ENCODE measurements at places on chromosomes 3 and 15.

- no peak for DNase-seq
Observed at GRCh38 chr3:30440147-30440604, 166.2 kb upstream of the TGFBR2 start.

DNA sequence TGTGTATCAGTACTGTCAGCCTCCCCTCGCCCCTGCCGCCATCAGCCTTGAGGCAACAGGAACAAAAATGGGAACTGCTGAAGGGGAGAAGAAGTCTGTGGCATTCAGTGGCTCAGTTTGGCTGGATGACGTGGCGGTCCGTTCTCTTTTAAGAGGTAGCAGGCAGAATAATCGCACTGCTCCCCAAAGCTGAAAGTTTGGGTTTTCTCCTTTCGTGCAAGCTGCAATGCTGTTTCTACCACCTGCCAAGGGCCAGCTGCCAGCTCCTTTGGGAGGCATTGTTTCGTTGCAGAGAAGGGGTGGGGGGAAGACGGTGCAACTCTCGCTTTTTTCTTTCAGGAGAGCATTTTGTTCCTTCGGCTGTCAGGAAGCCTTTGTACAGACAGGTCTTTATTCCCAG, 369.6 kb upstream of the RORA start:
- DNase-seq = peak; percentile 36

- DNase-seq = no peak
Observed at GRCh38 chr15:77695961-77696582, 63.4 kb upstream of the LINGO1 start.

DNA sequence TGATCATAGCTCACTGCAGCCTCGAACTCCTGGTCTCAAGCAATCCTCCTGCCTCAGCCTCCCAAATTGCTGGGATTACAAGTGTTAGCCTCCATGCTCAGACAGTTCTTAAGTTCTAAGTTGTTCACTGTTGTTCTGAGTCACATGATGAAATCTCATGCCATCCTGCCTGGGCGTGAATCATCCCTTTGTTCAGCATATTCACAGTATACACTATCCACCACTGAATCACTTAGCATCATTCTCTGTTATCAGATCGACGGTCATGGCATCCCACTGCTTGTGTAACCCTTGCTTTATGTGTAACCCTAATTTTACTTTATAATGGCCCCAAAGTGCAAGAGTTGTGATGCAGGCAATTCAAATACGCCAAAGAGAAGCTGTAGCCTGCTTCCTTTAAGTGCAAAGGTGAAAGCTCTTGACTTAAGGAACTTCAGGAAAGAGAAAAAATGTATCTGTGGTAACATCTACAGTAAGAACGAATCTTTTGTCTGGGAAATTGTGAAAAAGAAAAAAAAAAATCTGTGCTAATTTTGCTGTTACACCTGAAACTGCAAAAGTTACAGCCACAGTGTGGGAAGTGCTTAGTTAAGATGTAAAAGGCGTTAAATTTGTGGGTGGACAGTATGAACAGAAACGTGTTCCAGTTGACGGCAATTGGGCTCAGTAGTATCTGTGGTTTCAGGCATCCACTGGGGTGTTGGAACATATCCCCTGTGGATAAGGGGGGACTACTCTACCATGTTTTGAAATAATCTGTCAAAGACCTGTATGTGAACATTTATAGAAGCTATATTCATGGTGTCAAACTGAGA, 80.6 kb downstream of the PCOLCE2 start:
- no peak for DNase-seq

GRCh38 chr3:173128633-173129032, 12.4 kb downstream of the SPATA16 start:
- DNase-seq = no peak

- DNase-seq = no peak
Observed at GRCh38 chr3:50164481-50164880, 9.4 kb downstream of the SEMA3F start.

- DNase-seq = no peak
Observed at GRCh38 chr3:9750556-9751411, 1.0 kb downstream of the OGG1 start.

DNA sequence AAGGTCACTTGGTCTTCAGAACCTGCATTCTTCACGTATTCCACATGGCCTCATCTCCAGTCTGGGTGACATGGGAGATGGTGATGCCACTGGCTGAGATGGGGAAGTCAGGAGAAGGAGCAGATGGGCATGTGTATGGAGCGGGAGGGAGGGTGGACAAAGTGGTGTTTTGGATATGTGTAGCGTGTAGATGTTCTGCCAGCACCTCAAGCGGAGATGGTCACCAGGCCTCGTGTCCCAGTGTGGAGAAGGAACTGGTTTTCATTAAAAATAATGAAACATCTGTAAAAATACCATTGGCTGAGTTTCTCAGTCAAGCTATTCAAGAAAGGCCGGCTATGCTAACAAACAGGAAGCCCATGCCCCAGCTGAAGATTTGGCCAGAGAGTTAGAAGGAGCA, 26.2 kb downstream of the LARP6 start:
- DNase-seq = no peak

- no peak for DNase-seq
Observed at GRCh38 chr3:45922039-45922326, 21.3 kb upstream of the CXCR6 start.

DNA sequence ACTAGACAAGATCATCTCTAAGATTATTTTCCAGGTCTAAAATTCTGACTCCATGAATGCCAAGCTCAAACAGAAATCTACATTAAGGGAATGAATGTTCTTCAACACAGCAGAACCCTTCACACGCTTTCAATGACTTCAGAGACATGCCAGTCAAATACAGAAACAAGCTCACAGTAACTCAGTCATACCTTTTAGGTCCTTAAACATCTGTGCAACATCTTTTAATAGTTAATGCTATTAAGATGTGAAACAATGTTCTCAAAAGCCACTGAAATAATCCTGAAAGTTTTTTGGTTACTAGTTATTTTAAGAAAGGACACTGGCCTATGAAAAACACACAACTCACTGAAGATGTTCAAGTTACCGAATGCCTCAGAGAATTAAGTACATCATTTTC, 2.5 kb downstream of the DLG1 start:
- DNase-seq = no peak

GRCh38 chr15:54839379-54839778, 357.4 kb downstream of the RSL24D1 start:
- no peak for DNase-seq

DNA sequence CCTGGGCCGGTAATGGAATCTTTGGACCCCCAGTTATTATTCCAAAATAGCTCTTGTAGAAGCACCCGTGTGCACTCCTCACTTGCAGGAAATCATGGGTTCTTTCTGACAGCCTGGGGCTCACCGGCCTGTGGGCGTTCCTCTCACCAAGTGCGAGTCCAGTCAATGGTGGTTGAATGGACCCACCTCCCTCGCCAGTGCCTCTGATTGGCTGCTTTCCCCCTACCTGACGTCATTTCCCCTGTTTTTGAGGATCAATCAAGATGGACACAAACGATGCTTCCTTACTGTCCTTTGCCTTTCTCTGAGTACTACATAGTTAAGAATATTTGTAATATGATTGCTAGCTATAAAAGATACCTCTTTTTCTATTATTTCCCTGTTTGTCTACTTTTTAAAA, 18.1 kb downstream of the MOBP start:
- no peak for DNase-seq

DNA sequence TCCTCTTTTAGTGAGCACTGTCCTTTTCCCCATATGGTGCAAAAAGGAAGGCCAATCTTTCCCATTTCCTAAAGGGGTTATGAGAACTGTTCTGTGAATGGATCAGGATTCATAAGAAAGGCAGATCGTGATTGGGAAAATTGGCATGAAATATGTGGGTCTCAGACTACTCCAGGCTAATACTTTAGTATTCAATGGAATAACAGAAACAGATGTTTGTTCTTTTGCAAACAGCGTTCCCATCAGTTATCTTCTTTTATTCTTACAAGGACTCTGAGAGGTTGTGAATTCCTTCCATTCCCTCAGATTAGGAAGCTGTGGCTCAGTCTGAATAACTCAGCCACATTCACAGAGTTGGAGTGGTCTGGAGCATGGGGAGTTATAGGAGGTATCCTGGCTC, 51.3 kb upstream of the MTMR10 start:
- no peak for DNase-seq

DNA sequence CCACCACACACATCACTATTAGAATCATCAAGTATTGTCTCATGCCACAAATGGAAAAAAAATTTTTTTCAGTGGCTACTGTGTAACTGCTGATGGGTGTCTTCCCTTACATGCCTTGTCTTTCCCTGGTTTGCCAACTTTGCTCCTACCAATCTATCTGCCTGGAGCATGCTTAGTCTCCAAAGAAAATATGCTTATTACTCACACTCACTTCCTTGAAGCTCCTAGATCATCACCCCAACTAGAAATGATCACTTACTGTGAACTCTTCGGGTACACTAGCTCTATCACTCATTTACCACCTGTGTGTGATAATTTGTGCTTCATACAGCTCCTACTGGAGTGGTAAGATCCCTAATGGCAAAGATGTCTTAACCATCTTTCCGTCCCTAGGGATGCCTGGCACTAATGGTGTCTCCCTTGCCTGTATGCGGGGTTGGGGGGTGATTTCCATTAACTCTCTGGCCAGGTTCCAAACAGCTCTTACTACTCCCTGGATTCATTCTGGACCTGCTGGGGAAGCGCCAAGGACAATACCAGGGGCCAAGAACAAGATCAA, 799 bp downstream of the VPS33B start:
- DNase-seq = no peak

- peak; percentile 36 for DNase-seq
Observed at GRCh38 chr15:39553947-39554693, 26.8 kb upstream of the THBS1 start.

- DNase-seq = no peak
Observed at GRCh38 chr3:119470866-119471265, 2.1 kb downstream of the POGLUT1 start.

- no peak for DNase-seq
Observed at GRCh38 chr3:132881756-132882409, 156.3 kb upstream of the TMEM108 start.

GRCh38 chr15:88661761-88662556, 23.1 kb downstream of the ISG20 start:
- no peak for DNase-seq

- DNase-seq = no peak
Observed at GRCh38 chr15:39132954-39133600, 447.8 kb upstream of the THBS1 start.

Measured in NCI-H774 (cell line).